ENCODE measurements at places on chromosomes 11 and 22.

GRCh38 chr11:120538707-120539106 lies 27.2 kb downstream of the GRIK4 start:
- no peak for DNase-seq

DNA sequence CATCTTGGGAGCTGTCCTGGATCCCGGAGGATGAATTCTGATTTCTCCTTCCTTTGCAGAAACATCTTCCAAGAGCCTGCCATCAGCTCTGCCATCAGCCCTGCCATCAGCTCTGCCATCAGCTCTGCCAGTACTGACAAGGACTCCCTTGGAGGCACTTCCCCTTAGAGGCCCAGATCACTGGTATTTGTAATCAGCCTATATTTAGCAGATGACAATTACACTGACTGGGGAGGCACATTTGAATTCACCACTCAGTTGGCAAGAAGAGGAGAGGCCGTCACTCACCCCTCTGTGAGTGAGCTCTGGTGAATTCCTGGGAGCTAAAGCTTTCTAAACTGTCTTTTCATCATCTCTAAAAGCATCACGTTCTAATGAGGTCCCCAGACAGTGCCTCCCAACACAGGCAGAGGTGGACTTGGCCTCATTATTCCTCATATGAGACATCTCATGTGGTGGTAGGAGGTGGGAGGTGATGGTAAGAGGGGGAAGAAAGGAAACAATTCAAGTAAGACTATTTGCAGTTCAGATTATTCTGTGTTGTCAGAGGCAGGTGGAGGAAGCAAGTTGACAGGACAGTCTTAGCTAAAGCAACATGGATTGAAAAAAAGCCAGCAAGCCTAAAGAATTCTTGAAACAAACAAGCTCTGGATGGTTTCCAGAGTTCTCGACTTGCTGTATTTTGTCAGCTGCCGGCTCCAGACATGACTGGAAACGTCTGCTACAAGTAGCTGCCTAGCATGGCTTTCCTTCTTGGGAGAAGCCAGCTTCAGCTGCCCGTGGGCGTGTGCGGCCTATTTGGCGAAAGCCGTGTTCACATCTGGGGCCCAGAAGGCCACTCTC lies 771.7 kb downstream of the TBC1D22A start:
- DNase-seq: no peak

DNA sequence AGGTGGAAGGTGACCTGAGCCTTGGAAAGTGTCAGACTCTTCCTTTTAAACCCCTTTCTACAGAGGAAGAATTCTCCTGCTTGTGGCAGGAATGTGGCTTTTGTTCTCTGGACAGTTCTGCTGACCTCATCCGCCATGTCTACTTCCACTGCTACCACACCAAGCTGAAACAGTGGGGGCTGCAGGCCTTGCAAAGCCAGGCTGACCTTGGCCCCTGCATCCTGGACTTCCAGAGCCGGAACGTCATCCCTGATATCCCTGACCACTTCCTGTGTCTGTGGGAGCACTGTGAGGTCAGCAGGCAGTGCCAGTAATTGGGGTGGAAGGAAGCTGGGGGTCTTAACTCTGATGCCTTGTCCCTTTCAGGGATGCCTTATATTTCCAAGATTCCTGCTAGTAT lies 9.3 kb downstream of the HINFP start:
- no peak for DNase-seq

GRCh38 chr11:68447015-68447801 lies 13.3 kb upstream of the PPP6R3 start:
- no peak for DNase-seq

- no peak for DNase-seq
These were observed 77.1 kb upstream of the FIBIN start for GRCh38 chr11:26916805-26917204.

DNA sequence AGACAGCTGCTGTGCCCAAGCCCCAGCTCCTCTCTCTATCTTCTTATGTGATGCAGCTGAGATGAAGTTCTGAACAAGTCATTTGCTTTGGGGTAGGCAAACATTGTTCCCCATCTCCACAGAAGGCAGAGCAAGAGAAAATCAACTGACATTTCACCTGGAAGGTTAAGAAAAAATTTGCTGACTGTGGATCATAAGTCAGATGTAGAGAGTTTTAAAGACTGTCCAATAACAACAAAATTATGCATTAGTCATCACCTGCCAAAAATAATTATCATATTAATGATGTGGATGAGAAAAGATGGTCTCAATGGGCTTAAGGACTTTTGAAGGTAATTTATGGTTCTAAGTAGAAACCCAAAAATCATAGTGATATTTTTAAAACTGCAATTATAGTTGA lies 59.2 kb downstream of the KCNJ1 start:
- no peak for DNase-seq
